Stimulated activated CD4-positive, alpha-beta T cell treated with anti-CD3 and anti-CD28 coated beads, Interleukin-2, amount 100 ng/mL, for 48 hours (primary cell): ENCODE measurements at places on chromosomes 7 and 10.

DNA sequence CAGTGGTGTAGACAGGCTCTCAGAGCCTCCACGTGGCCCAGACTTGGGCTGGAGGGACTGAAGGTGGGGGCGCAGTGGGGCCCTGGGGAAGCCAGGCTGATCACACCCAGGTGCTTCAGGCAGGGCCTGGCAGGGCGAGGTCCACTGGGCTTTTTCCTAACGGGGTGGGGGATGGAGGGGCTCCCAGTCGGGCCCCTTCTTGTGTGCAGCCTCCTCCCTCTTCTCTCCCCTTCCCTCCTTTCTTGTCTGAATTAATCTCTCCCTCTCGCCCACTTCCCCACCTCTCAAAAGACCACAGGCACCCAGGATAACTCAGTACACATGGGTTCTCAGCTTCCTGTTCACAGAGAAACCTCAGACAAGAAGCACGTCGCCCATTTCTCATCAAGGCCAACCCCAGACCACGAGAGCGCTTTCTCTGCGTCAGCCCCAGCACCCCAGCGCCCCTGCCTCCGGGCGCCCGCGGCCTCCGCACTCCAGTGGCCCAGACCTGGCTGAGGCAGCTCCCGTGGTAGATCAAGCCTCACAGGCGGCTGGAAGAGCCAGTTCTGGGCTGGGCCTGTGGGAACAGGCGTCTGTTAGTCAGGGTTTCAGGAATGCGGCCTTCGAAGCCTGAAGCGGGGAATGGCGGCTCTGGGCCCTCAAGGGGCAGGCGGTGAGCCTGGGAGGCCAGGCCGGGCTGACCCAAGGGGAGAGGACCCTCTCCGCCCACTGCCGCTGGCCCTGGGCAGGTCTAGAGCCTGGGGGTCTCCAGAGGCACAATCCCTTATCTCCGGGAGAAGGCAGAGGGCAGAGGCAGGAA is 50.6 kb downstream of the PWWP2B start:
- DNase-seq, result peak; percentile 68

- DNase-seq, result no peak
Measured at GRCh38 chr7:145143685-145144084, 307.8 kb upstream of the TPK1 start.

- no peak for DNase-seq
Measured at GRCh38 chr10:113369365-113369694, 183.5 kb upstream of the HABP2 start.

DNA sequence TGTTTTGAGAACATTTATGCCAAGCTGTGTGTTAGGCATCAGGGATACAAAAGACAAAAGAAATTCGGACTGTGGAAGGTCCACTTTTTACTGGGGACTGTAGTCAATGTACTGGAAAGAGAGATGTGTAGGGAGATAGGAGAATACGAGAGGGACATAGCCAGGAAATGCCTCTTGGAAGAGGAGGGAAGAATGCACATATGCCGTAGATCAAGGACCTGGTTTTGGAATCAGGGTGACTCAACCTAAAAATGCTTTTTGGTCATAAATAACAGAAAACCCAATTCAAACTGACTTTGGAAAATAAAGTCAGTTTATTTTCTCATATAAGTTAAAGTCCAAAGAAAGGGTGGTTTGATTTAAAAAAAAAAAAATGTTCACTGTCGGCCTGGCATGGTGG is 140.3 kb upstream of the TCF7L2 start:
- no peak for DNase-seq

GRCh38 chr10:84727398-84727797 is 399.0 kb downstream of the CCSER2 start:
- no peak for DNase-seq

GRCh38 chr10:4670737-4671136 is 155.3 kb upstream of the AKR1E2 start:
- no peak for DNase-seq

GRCh38 chr10:12644380-12645144 is 295.2 kb downstream of the CAMK1D start:
- no peak for DNase-seq

DNA sequence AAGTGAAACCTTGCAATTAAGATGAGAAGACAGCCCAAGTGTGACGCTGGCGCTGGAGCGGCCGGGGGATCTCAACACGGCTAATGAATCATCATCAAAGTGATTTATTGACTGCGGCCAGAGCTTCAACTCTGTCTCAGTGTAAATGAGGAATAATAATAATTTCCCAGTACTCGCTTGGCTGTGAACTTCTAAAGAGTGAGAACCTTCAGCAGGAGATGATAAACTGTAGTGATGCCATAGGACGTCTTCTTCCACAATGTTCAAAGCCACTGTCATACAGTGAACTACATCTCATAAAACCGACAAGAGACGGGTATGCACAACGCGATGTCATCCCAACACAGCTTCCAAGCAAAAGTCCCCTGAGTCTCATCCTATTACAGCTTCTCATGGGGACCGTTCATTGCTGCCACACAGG is 123.6 kb upstream of the NOBOX start:
- no peak for DNase-seq

DNA sequence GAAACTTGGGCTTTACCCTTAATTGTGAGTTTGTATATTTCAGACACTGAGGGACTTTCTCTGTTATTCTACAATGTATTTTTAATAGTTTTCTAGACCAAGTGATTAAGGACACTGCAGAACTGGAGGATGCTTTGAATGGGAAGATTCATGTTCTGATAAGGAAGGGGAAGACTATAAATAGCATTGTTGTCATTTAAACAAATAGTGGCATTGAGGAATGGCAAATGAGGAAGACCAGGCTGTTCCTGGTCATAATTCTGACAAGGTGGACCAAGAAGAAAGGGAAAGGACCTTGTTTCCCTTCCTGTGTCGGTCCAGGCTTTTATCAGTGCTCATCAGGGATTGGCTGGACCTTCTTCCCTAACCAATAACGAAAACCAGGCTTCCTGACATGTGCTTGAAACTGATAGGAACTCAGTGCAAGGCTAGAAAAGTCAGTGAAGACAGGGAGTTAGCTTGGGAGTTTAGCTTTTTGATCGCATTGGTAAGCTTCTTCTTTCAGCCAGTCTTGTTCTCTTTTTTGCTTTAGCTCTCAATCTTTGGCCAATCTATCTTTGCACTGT is 116.2 kb downstream of the ITGA8 start:
- DNase-seq, result no peak

DNA sequence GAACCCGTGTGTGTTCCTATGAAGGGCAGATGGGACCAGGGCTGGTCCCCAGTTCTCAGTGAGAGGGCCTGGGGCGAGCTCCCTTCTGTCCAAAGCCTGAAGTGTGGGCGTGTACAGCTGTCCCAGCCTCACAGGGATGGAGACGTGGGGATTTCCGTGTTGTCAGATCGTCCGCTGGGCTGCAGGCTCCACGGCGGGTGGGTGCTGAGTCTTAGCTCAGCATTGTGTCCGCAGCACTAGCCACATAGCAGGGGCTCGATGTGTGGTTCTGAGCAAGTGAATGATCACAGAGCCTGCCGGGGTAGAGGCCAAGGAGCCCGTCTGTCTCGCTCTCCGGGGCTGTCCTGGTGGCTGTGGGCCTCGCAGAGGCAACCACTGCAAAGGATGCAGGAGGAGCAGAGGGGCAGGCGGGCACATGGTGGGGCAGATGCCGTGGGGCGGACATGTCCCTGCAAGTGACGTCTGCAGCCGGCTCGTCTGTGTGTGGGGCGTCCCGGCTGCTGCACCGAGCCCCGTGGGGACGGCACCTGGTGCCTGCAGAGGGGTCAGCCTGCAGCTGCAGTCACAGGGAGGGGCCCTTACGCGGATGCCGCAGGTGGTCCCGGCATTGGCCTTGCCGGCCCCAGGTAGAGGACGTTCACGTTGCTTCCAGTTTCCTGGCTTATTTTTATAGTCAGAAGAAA is 30.9 kb downstream of the FAM20C start:
- DNase-seq, result no peak

GRCh38 chr7:94632338-94633013 is 23.5 kb downstream of the SGCE start:
- no peak for DNase-seq

DNA sequence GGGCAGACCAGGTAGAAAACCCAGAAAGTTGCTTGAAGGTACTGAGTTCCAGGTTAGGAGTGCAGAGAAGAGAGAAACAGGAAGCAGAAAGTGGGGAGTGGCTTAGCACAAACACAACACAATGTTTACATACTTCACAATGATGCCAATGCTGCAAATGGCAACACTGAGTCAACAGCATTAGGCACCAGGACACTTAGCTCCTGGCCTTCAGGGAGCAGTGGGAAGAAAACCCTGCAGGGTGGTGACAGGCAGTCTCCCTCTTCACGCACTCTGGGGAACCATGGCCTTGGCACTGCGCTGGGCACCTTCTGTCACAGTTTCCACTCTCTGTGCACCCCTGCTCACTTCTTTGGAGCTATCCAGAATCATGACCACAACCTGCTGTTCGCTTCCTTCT is 7.3 kb downstream of the ICA1 start:
- DNase-seq, result no peak

GRCh38 chr7:115638853-115639252 is 391.7 kb downstream of the TFEC start:
- DNase-seq, result no peak

DNA sequence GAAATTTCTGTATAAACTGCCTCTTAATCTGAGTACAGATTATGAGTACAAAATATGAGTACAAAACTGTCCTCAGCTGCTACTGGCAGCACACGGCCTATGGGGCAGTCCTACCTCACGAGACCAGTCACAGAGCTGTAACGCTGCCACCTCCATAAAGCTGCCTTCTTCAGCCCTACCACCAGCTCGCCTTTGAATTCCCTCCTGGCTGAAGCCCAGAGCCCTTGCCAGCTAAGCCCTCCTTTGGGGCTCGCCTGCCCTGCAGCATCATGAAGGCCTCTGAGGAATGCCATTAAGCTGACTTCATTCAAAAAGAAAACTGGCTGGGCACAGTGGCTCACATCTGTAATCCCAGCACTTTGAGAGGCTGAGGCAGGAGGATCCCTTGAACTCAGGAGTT is 180.0 kb upstream of the SH2B2 start:
- no peak for DNase-seq

DNA sequence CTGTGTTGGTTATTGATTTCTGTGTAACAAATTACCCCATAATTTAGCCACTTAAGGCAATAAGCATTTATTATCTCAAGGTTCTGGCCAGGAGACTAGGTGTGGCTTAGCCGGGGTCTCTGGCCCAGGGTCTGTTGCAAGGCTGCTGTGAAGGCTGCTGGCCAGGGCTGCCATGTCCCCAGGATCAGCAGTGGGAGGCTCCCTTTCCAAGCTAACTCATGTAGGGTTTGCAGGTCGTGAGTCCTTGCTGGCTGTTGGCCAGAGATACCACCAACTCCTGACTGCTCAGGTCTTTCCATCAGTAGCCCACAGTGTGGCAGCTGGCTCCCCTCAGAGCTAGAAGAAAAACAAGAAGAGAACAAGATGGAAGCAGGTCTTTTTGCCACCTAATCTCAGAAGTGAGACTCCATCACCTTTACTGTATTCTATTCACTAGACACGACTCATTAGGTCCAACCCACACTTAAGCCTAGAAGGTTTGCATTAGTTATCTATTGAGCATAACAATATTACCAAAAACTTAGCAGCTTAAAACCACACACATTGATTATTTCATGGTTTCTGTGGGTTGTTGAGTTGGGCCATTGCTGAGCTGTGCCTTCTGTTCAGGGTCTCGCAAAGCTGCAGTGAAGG is 185.6 kb downstream of the PFKFB3 start:
- no peak for DNase-seq

DNA sequence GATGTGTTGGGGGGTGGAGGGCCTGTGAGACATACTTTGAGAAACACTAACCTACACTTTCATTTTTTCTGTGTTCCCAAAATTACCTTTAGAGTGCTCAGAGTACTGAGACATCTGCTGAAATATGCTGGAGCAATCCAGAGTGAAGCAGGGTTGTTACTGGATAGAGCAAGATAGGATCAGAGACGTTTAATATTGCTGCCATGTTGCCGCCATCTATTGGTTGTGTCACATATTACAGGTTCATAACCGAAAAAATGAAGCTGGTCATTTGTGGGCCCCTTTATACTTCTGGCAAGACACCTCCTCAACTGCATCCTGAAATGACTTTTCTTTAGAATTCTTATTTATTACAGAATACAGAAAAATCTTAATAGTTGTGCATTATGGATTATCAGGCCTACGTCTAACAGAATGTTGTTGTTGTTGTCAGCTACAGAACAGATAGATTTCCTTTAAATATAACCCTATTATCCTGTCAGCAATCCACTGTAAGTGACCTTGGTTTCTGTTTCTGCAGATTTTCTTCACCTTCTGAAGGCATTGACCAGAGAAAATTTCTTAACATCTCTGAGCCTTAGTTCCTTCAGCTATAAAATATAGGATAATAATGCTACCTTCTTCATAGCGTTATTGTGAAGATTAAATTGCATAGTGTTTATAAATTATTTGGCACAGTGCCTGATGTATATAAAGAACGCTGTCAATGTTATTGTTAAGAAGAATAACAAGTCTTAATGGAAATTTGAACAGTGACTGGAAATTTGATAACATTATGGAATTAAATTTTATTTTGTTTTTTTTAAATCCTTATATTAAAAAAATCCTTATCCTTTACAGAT is 16.2 kb upstream of the DLD start:
- peak; percentile 26 for DNase-seq

DNA sequence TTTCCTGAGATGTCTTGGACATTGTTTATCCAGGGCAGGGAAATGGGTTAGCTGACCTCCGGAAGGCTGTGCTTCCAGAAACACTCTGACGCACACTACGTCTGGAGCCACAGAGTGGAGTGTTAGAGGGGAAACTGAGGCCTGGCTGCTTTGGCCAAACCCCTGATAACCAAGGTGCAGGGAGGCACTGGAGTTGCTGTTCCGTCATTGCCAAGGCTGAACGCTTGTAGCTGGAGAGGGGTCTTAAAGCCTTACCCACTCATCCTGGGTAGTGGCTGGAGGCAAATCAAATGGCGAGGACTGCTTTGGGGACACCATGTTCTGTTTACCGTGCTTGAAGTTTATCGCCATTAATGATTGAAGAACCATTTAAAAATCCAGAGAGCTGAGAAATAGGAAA is 604.1 kb upstream of the FOXK1 start:
- no peak for DNase-seq

DNA sequence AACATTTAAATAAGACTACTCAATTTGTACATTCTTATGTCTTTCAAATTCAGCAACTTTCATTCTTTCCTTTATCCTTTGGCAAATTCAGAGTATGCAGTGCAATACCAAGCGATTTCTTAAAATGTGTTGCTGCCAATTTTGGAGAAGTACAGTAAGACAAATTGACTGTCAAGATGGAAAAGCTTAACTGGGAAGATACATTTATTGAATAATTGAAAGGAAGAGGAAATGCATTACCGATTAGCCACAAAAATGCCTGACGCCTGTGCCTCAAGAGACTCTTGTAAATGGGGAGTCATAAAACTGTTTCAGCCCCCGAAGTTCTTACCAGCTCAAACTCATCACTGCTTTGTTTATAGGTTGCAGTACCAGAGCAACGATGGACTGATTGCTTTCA is 373.3 kb upstream of the GALNT17 start:
- no peak for DNase-seq

GRCh38 chr7:150951521-150951920 is 26.6 kb downstream of the KCNH2 start:
- no peak for DNase-seq

- DNase-seq, result no peak
Measured at GRCh38 chr7:79046061-79046460, 407.4 kb downstream of the MAGI2 start.
